ENCODE measurements at places on chromosomes 1 and 21.

- no peak for DNase-seq
These were observed 5.4 kb upstream of the CCDC28B start for GRCh38 chr1:32194984-32195383.

DNA sequence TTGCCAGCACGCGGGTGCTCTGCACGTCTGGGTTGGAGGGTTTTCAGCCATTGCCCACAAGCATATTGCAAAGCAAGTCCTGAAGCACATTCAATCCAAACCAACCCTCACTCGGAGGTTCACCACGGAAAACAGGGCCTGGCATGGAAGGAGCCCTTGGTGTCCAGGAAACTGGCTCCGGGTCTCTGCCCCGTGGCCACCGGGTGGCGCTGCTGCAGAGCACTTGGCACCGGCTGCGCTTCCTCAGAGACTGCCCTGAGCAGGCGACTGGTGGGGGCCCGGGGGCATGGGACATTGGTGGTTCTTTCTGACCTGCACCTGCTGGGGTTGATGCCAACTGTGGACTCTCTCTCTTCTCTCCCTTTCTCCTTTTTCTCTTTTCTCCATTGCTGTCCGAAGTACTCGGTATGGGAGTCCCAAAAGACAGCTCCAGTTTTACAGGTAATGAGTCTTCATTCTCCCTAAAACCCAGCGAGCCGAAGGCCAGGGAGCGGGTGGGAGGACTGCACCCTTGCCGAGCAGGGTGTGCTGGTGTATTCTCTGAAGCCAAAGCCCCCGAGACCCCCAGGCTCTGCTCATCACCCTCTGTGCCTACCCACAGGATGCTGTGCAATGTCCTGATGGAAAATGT lies 4.1 kb upstream of the KCNAB2 start:
- DNase-seq = no peak

DNA sequence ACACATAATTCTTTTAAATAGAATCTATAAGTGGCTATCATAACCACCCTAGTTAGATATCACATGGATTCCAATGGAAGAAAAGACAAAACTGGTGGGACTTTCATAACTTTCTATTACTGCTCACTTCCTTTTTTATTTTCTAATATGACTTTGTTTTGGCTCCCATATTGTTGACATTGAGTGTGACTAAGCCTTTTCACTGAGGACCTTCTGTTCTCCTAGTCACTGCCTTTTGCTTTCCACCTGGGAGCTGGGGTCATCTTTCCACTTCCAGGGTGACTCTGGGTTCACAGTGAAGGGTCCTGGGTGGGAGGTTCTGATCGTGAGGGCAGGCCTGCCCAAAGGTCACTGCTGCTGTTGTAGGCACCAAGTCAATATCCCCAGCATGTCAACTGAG lies 275.8 kb downstream of the TGFB2 start:
- DNase-seq = no peak

DNA sequence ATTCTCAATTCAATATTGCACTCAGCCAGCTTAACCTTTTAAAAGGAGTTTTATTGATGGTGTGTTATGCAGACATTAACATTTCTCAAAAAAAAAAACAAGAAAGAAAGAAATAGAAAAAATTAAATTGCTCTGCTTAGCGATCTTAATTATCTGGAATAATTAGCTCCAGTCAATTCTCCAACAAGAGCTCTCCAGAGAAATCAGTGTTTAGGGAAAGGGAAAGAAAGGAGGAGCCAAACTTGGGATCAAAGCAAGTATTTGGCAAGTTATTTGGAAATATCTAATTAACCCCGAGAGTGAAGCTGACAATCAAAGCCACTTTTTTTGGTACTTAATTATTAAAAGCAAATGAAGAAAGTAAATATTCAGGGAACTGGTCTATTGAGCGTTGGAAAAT lies 60.7 kb upstream of the CAMK1G start:
- no peak for DNase-seq

DNA sequence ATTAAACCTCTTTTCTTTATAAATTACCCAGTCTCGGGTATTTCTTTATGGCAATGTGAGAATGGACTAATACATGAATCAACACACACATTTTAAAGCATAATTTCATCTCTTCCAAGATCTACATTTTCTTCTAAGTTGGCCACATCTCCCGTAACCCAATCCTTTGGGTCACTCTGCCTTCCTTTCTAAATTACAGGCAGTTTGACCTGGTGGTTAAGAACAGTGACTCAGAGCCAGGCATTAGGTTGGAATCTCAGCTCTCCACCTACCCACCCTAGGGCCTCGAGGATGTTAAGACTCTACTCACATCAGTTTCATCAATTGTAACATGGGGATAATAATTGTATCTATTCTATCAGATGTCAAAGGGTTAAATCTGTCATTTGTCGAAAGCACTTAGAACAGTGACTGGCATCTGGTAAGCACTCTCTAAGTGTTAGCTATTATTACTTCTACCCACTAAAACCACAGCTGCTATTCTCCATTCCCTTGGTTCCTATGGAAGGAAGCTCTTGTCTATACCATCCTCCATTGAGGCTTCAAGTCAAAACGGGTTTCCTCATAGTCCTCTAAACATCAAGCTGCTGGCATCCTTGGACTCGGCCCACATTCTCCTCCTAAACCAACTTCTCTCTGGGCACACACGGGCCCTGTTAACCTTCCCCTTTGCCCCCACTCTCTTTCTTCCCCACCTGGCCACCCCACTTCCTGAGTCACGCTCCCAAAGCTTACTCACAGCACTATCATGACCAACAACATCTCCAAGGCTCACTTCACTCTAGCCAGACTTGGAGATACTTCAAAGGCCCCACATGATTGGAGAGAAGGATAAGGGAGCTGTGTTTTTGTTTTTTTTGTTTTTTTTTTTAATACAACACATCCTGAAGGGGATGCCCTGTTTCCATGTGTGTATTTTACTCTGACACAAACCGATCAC lies 116.9 kb downstream of the TGFBR3 start:
- DNase-seq = no peak

GRCh38 chr1:177441281-177441680 lies 270.5 kb downstream of the BRINP2 start:
- no peak for DNase-seq

DNA sequence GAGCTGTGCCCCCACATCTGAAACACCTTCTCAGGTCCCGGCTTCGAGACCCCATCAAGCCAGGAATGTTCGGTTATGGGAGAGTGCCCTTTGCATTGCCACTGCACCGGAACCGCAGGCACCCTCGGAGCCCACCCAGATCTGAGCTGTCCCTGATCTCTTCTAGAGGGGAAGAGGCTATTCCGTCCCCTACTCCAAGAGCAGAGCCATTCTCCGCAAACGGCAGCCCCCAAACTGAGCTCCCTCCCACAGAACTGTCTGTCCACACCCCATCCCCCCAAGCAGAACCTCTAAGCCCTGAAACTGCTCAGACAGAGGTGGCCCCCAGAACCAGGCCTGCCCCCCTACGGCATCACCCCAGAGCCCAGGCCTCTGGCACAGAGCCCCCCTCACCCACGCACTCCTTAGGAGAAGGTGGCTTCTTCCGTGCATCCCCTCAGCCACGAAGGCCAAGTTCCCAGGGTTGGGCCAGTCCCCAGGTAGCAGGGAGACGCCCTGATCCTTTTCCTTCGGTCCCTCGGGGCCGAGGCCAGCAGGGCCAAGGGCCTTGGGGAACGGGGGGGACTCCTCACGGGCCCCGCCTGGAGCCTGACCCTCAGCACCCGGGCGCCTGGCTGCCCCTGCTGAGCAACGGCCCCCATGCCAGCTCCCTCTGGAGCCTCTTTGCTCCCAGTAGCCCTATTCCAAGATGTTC lies 4.3 kb downstream of the ADAMTSL4 start:
- DNase-seq = no peak

- no peak for DNase-seq
These were observed 60.6 kb upstream of the LAMC2 start for GRCh38 chr1:183125279-183125999.

DNA sequence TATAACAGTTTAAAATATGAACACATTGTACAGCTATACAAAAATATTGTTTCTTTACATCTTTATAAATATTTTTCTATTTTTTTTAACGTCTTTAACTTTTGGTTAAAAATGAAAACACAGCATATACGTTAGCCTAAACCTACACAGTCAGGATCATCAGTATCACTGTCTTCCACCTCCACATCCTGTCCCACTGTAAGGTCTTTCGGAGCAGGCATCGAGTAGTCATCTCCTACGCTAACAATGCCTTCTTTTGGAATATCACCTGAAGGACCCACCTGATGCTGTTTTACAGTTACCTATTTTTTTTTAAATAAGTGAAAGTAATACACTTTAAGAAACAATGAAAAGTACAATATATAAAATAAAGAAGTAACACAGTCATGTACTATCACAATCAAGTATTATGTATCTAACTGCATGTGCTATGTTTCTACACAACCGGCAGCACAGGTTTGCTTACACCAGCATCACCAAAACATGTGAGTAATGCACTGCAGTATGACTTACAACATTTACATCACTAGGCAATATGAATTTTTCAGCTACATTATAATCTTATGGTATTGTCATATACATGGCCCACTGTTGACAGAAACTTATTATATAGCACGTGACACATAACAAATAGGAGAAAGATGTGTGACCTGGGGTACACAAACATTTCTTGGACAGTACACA lies 254.4 kb downstream of the AKT3 start:
- DNase-seq = no peak
